Femur (tissue), 1 donor: ENCODE measurements at places on chromosomes 11 and 22.
A peak's percentile ranks its signal among the peaks of the same experiment; 100 is the strongest.

GRCh38 chr22:23137468-23137867, 4.3 kb downstream of the RSPH14 start:
- no peak for DNase-seq

DNA sequence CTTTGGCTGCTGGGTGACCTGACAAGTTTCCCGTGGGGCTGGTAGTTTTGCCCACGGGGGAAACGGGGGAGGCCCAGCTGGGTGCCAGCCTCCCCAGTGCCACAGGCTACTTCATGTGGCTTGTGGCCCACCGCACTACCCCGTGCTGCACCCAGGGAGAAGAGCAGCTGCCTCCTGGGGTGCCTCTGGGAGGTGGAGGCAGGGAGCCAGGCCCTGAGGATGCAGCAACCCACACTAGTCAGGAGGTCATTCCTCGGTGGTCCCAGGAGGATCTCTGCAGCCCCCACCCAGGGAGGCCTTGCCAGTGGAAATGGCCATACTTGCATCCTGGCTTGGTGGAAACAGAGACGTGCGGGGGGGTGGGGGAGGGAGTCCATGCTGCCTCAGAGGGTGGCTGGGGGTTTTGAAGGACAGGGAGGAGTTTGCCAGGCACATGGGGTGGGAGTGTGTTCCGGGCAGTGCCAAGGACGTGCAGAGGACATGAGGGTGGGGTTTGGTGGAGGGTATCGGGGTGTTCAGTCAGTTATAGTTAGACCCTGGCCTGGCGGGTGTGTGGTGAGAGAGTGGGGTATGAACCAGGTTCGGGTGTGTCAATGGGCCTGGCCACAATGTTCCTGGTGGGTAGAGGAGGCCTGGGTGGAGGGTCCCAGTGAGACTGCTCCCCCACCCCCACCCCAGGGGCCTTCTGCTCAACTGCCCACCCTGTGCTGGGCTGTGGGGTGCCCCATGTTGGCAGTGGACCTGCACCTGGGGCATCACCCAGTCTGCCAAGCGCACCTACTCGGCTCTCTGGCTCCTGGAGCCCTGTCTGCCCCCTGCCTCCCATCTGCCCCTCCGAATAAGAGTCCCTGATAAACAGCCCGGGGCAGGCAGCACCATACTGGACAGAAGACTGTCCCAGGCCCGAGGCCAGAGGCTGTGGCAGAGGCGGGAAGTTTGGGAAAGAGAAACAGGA, 3.8 kb downstream of the PIM3 start:
- peak; percentile 18 for DNase-seq

- no peak for DNase-seq
These were observed 519.6 kb upstream of the TENM4 start for GRCh38 chr11:79960461-79960860.

- DNase-seq: no peak
These were observed 240.3 kb downstream of the TENM4 start for GRCh38 chr11:79200398-79201070.

DNA sequence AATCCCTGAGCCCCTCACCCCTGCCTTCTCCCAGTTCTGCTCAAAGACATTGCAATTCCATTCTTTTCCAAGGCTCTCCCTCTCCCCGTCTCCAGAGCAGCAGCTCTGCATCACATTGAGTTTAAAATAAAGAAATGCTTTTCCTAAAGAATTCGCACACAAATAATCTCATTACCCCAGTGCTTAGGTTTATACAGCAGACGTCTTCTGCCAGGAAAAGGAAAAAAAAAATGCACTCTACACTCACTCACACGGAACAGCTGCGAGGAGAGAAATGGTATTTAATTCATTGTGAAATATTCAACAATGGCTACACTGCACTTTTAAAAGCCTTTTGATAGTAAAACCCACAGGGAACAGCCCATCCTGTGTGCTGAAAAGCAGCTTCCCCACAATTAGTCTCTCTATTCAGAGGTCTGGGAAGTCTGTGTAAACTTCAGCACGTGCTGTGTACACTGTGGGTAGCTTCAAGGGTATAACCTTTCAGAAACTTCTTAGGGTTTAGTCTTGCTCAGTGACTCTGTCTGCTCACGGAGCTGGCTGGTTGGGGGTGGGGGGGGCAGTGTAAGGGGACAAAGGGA, 42.8 kb downstream of the ETS1 start:
- no peak for DNase-seq

GRCh38 chr11:20310137-20310536, 53.4 kb upstream of the HTATIP2 start:
- DNase-seq: no peak

- no peak for DNase-seq
These were observed 96.6 kb downstream of the ZBTB16 start for GRCh38 chr11:114156131-114156581.

DNA sequence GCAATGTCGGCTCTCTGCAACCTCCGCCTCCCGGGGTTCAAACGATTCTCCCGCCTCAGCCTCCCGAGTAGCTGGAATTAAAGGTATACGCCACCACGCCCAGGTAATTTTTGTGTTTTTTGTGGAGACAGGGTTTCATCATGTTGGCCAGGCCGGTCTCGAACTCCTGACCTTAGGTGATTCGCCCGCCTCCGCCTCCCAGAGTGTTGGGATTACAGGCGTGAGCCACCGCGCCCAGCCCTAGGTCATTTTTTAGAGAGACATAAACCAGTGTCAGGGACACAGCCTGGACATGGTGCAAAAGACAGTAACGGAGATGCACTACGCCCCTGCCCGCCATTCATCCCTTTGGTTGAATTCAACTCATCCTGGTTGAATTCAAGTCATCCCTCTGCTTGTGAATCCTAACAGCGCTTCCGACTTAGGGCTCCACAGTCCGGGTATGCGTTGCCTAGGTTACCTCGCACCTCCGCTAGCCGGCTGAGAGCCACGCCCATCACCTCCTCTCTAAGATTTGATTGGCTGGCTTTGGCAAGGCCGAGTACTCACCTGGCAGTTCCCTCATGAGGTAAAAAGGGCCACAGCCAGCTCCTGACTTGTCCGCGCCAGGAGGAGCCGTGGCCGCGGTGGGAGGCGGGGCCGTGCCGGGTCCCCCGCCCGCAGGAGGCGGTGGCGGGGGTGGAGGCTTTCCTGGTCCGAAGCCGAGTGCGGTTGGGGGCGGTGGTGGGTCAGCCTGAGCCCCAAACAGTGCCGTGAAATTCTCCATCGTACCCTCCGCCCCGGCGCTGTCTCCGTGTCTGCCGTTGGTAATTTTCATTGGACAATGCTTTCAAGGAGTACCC, at the start of gene MED19:
TSS of gene MED19 (minus strand) at position 802 of the 842 bp plus-strand sequence. CDS start at position 766, 36 bp downstream.
- DNase-seq: no peak

- DNase-seq: peak; percentile 42
These were observed 161.8 kb downstream of the SOX6 start for GRCh38 chr11:16194566-16194965.

DNA sequence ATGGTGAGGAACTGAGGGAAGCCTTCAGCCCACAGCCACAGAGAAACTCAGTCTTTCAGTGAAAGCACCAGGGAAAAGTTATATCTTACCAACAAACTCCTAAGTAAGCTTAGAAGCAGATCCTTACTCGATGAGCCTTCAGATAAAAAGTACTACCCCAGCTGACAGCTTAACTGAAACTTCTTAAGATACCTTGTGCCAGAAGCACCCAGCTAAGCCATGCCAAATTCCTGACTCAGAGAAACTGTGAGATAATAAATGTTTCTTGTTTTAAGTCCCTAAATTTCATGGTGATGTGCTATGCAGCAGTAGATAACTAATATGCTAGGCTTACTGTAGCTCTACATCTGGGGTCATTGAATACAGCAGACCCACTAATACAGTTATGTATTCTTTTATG, 2025.0 kb downstream of the LRRC4C start:
- no peak for DNase-seq

DNA sequence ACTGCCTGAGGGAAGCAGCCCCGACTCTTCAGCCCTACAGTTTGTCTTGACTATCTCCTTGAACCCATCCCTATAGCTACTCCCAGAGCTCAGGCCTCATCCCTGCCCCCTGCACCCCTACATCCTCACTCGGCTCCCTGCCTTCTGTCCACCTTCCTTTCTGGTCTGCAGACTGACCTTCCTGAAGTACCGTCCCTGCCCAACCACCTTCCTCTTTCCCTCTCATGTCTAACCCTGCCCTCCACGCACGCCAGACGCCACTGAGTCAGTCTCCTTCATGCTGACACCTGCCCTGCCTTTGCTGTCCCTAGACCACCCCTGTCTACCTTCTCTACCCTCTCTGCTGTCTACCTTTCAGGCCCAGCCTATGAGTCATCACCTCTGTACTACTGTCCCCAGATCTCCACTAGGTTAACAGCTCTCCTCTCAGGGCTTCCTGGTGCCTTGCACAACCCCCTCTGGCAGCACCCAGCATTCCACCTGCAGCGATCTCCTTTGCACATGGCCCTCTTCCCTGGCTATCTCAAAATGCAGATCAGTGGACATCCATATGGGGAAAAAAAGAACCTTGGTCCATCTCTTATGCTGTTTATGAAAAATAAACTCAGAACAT, 8.9 kb downstream of the KCTD21 start:
- no peak for DNase-seq

- no peak for DNase-seq
These were observed 36.1 kb upstream of the SMCO4 start for GRCh38 chr11:93579187-93579751.

GRCh38 chr11:120925944-120926343, 98.0 kb upstream of the TBCEL start:
- no peak for DNase-seq

GRCh38 chr11:122069707-122070360, 46.2 kb downstream of the BLID start:
- peak; percentile 86 for DNase-seq
